ENCODE measurements at places on chromosomes 2 and 18. TPM values are rescaled to one million over a fixed set of nuclear protein-coding genes. Genes with fewer than 3 reads are reported as not detected.

Gene DAPL1
- not detected for total RNA-seq

Gene EMILIN1
- total RNA-seq: 323 TPM

Gene CCDC121
- total RNA-seq: 4.3 TPM

Gene ACADL
- 5.0 TPM for total RNA-seq

Gene BABAM2
- 39.1 TPM for total RNA-seq

Gene FLACC1
- 4.3 TPM for total RNA-seq

Gene FN1
- total RNA-seq: 2,588 TPM

Gene GKN1
- not detected for total RNA-seq

Gene RAD51AP2
- not detected for total RNA-seq

Gene EIF4E2
- 49.1 TPM for total RNA-seq

Gene SNORC
- total RNA-seq: 1.00 TPM

Gene ZNF2
- total RNA-seq: 2.2 TPM

Gene IL1RN
- total RNA-seq: 1.7 TPM

Gene HOXD3
- 9.0 TPM for total RNA-seq

Gene PROM2
- 0.28 TPM for total RNA-seq

Gene EML6
- total RNA-seq: 12.1 TPM

Gene EGR4
- total RNA-seq: not detected

Gene BOLL
- total RNA-seq: not detected

Gene GFPT1
- 75.8 TPM for total RNA-seq

Gene NT5DC4
- not detected for total RNA-seq

Gene FTCDNL1
- total RNA-seq: 1.6 TPM

Gene MTIF2
- 18.6 TPM for total RNA-seq

Gene FBXO41
- 1.8 TPM for total RNA-seq

Gene ODC1
- total RNA-seq: 51.7 TPM

Gene CLEC4F
- 0.32 TPM for total RNA-seq

Gene NYAP2
- total RNA-seq: not detected

Gene POTEC
- not detected for total RNA-seq

Gene SCYGR5
- not detected for total RNA-seq

Gene TMEM237
- total RNA-seq: 27.8 TPM

Gene DNAJC27
- 5.6 TPM for total RNA-seq

Gene LYG1
- 0.97 TPM for total RNA-seq

Gene DSC2
- 2.6 TPM for total RNA-seq

Gene LHCGR
- total RNA-seq: 0.37 TPM

Gene HOXD9
- total RNA-seq: 12.0 TPM

Gene PNO1
- total RNA-seq: 12.8 TPM

Gene GPR39
- total RNA-seq: 0.37 TPM

Gene AQP12A
- total RNA-seq: not detected

Gene HJURP
- total RNA-seq: 0.42 TPM

Gene ARHGAP25
- total RNA-seq: 8.1 TPM

Gene GAREM1
- total RNA-seq: 8.3 TPM

Gene CEP68
- 16.2 TPM for total RNA-seq

Gene EFEMP1
- total RNA-seq: 327 TPM

Gene SERPINB7
- not detected for total RNA-seq

Gene ZBTB7C
- 11.0 TPM for total RNA-seq

Gene GRB14
- total RNA-seq: 6.2 TPM

Gene STPG4
- not detected for total RNA-seq

Gene FNDC4
- 22.1 TPM for total RNA-seq

Gene GAL3ST2
- not detected for total RNA-seq

Gene ZNF521
- 29.0 TPM for total RNA-seq

Gene LINC00305
- total RNA-seq: not detected

Gene GALNT5
- total RNA-seq: 0.19 TPM

Gene ARHGAP28
- 15.6 TPM for total RNA-seq

Gene NFATC1
- 26.9 TPM for total RNA-seq

Gene CCDC68
- 4.7 TPM for total RNA-seq

Gene SMYD1
- not detected for total RNA-seq

Gene KRTCAP3
- total RNA-seq: 1.4 TPM

Gene ATP6V1B1
- 0.48 TPM for total RNA-seq

Gene ALPP
- not detected for total RNA-seq

Gene DAW1
- 0.37 TPM for total RNA-seq

Gene RIT2
- total RNA-seq: not detected
